AG09309 (cell line): ENCODE measurements at places on chromosomes 5 and 9.

GRCh38 chr9:136517012-136517743 is 28.7 kb downstream of the NOTCH1 start:
- DNase-seq: no peak

GRCh38 chr9:109264877-109265587 is 55.8 kb downstream of the EPB41L4B start:
- DNase-seq: no peak

GRCh38 chr5:41820150-41820549 is 50.1 kb downstream of the OXCT1 start:
- no peak for DNase-seq

DNA sequence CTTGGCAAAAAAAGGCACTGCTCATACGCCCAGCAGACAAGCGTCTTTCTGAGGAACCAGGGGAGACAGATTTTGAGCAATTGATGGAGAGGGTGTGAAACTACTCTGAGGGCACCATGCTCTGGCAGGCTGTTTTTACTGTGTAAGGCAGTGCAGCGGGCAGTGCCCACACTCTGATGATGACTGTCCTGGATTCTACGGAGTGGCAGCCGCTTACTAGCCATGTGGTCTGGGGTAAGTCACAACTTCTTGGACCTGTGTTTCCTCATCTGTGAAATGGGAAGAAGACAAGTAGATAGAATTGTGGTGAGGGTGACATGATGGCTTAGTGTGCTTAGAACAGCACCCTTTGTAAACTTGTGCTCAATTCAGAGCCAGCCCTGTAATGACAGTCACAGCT is 38.8 kb downstream of the FABP6 start:
- no peak for DNase-seq

- DNase-seq: no peak
Observed at GRCh38 chr5:133734916-133735315, 122.6 kb upstream of the FSTL4 start.

GRCh38 chr9:96486386-96487028 is 36.5 kb downstream of the HABP4 start:
- peak; percentile 80 for DNase-seq

DNA sequence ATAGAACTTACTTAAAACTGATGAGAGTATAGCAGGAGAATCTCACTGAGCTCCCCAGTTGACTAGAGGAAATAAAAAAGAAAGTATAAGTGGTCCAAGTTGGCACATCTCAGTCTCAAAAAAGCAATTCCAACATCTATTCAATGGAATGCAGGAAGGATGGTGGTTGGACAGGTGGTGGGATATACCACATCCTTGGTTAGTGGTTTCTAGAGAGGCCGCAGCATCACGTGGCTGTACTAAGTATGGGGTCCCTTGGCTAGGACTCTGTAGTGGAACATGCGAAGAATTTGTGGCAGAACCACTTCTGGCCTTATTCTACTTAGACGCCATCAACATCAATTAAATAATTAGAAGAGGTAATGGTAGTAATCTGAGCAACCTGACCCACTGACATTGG is 232.4 kb downstream of the SAXO1 start:
- no peak for DNase-seq

DNA sequence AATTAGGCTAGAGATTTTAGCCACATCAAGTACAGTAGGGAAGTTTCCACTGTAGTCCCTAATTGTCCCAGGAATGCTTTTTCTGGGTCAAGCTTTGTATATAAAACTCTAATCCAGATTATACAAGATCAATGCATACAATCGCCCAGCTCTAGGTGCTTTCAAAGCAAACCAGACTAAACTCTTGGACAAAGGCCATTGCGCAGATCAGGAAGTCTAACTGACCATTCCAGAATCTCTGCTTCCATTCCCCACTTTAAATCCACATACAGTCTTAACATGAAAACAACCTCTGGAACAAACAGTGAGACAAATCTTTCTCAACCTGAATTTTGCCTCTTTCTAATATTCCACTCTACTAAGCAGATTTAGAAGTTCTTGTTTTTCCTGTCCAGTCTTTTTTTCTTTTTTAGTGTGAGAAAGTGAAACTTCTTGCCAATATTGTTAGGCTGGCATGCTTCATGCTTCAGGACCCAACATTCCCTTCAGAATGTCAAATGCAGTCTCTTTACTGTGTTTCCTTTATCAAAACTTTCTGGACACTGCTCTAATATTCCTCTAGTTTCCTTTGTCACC is 76.1 kb downstream of the ITGA1 start:
- no peak for DNase-seq

DNA sequence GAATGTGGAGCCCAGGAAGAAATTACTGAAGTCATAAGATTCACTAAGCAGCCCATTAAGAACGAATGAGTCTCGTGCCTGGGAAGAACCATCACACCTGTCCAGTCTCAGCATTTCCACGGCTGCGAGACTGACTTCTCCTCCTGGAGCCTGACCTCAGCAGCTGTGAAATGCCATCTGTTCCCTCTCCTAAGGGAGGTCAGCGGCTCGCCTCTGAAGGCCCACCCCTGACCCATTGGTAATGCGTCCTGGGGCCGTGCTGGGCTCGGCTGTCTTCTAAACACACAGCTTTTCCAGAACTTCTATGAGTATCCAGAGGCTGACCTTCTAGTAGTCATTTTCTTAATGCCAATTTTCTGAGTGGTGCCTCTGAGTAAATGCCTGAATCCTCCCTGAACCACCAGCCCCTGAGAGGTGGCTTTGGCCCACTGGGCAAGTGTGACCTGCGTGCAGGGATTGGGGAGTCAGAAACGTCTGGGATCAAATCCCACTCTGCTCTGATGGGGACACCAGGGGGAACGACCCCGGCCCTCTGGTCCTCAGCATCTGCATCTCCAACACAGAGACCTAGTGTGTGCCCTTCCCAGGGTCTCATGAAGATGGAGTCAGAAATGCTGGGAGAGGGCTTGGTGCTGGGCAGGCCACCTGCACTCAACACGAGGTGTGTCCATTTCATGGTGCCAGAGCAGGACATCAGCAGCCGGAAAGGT is 5.7 kb downstream of the SLC6A3 start:
- DNase-seq: no peak

DNA sequence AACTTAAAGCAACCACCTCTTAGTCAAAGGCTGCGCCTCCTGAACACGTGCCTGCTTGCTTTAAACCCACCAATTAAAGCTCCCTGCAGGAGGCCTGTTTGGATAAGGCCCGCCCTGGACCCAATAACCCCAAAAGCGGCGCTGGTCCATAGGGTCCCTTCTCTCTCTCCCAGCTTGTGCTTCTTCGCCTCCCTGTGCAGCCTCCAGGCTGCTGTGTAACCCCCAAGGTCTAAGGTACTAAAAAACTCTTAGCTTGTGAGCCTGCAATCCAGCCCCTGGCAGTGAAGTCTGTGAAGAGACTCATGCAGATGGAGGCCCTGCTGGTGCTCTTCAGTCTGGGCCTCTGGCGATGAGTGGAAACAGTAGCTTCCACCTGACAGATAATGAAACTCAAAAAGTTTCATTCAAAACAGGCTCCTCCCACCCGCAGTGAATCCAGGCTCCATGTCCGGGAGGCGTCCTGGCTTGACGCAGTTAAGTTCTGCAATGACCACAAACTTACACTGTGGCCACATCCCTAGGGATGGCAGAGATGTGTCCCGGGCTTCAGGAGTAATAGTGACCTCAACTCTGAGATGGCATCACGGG is 97.3 kb downstream of the PRRT1B start:
- DNase-seq: no peak

DNA sequence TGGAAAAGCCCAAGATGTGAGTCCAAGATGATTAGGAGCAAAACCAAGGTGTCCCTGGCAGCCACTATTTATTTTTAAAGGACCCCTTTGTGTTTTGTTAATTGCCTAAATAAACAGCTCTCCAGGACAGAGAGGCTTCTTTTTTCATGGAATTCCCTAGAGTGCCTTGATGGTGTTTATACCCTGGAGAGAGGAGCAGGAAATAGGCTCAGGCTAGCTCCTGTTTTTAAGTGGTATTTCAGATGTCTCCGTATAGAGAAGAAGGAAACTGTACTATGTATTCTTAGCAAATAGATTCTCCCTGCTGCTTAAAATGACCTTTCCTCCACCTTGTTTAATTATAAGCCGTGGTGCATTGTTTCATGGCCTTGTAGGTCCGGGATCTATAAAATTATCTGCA is 292.4 kb downstream of the CD180 start:
- no peak for DNase-seq

GRCh38 chr5:157719245-157719644 is 12.0 kb upstream of the THG1L start:
- no peak for DNase-seq

GRCh38 chr9:34691936-34692315 is 850 bp upstream of the CCL19 start:
- no peak for DNase-seq

- DNase-seq: no peak
Observed at GRCh38 chr9:133835262-133835901, 97.2 kb upstream of the SARDH start.

- DNase-seq: no peak
Observed at GRCh38 chr5:141608557-141608956, 10.2 kb downstream of the DIAPH1 start.

GRCh38 chr9:71830929-71831328 is 62.6 kb upstream of the CEMIP2 start:
- no peak for DNase-seq

DNA sequence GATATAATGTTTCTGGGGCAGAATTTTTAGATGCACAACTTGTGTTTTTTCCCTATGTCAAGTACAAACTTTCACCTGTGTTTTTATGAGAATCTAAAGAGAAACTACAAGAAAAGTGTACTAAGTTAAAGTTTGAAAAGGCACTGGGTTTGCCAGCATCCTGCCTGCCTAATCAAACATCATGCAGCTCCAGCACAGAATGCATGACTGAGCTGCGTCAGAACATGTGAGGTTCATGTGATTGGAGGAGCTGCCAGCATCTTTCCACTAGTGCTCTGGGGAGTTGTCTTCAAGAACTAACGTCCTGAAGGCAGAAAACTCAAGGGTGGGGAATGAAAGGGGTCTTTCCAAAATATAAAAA is 46.1 kb upstream of the RIC1 start:
- peak; percentile 23 for DNase-seq

GRCh38 chr9:135036861-135037465 is 50.5 kb upstream of the OLFM1 start:
- DNase-seq: no peak

DNA sequence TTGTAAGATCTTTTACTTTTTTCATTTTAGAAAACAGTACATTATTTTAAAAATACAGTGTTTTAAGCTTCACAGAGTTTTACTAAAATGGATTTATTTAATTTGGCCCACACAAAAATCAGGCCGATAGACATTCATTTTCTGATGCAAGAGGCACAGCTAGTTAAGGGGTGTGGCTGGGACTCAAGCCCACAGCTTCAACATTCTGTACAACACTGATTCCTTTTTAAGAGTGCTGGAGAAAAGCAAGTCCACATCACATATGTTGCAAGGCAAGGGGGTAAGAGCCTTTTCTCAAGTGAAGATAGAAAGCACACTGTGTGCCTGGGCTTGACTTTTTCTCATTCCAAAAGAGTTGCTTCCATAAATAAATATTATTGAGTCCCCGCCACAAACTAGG is 195.9 kb downstream of the RFK start:
- DNase-seq: peak; percentile 14

- DNase-seq: no peak
Observed at GRCh38 chr5:38338455-38338854, 80.1 kb downstream of the EGFLAM start.

- DNase-seq: no peak
Observed at GRCh38 chr5:75059912-75060545, 7.7 kb upstream of the GCNT4 start.

GRCh38 chr9:68575817-68576216 is 35.1 kb upstream of the TMEM252 start:
- DNase-seq: no peak

GRCh38 chr9:109274884-109275730 is 45.8 kb downstream of the EPB41L4B start:
- no peak for DNase-seq

- no peak for DNase-seq
Observed at GRCh38 chr9:116087751-116088194, 65.8 kb upstream of the PAPPA start.

- no peak for DNase-seq
Observed at GRCh38 chr5:191036-191948, at the start of gene LRRC14B. Gene LRRC14B (plus strand): TSS chr5:191495. CDS start chr5:191539, 44 bp downstream.

DNA sequence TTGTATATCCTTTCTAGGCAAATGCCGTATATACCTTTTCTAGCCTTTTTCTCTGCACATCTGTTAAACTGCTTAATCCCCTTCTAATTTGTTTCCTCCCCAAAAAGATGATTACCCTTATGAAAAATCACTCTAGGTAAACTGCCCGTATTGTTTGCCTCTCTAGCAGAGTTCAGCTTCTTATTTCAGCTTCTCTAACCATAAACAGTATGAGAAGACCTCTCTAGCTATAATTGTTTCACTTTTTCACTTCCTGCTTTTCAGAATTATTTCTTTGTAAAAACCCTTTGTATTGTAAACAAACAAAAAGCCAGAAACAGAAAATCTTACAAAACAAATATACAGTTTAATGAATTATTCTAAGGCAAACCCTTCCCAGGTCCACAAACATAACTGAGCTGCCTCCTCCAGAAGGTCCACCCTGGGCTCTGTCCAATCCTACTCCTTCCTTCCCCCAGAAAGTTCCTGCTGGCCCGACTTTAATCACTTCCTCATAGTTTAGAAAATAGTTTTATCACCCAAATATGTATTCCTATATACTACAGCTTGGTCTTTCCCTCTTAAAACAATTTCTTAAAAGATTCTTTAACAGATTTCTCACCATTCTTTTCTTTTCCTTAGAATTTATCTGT is 158.1 kb downstream of the FGF1 start:
- DNase-seq: no peak

- DNase-seq: no peak
Observed at GRCh38 chr9:113633782-113634595, 170.5 kb downstream of the RGS3 start.

- DNase-seq: peak; percentile 34
Observed at GRCh38 chr5:79020861-79021561, 35.9 kb upstream of the ARSB start.

- DNase-seq: no peak
Observed at GRCh38 chr5:61277190-61277589, 54.9 kb upstream of the ZSWIM6 start.

DNA sequence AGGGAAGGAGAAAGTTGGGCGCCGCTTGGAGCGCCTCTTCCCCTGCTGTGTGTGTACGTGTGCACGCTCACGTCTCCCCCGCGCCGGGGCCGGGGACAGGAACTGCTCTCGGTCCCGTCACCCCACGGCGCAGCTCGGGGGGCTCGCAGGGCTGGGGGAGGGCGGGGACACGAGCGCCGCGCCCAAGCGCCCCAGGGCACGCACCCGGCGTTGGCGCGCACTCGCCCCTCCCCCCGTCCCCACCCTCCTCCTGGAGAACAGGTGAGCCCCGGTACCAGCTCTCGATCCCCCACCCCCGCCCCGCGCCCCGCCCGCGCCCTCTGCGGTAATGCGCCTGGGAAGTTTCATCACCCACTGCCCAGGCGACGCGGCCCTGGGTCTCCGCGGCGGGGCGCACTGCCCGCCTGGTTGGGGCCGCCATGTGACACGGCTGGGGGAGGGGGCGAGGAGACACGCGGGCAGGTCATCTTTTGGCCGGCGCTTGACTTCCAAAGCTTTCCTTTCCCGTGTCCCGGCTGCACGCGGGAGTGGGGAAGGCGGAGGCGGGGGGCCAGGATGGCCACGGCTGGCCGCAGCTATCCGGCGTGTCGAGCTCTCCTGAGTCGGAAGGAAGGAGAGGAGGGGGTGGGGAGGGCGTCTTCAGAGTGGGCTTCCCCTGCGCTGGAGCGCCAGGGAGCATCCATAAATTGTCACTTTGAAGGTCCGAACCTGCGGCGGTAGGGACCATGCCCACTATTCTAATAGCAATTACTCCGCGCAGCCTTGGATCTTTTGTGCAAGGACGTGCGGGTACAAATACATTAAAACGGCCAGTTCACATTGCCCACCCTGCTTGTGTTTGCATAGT is 1.5 kb upstream of the STC2 start:
- no peak for DNase-seq
